MM.1S (cell line): ENCODE measurements at places on chromosomes 2 and 18.

GRCh38 chr18:42113529-42114191 lies 158.6 kb downstream of the PIK3C3 start:
- peak; percentile 24 for DNase-seq
- H3K36me3 ChIP-seq: no peaks in the 10 kb centered on the region
- no peak overlapping the region for H3K27ac ChIP-seq
- no peak overlapping the region for H3K4me3 ChIP-seq

DNA sequence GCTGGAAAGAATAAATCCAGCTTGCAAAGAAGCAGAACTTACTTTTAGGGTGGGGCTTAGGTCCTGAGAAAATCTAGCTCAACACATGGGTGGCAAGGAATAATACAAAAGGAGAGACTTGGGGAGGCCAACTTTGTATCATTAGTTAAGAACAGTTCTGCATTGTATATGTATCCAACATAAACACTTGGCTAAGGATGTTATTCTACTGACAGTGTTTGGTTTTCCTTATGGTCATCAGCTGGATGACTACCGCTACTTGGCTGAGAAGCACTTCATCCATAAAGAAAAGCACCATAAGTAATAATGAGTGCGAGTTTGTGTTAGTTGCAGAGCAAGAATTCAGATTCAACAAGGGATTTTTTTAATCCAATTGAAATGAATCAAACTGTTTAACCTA lies 614.9 kb downstream of the ARHGAP15 start:
- no peak overlapping the region for H3K27ac ChIP-seq
- H3K36me3 ChIP-seq: 0 out of 2 replicates have a peak, but pooled peaks cover 4% of the 10 kb centered on the region
- H3K27me3 ChIP-seq: no peaks in the 10 kb centered on the region
- no peak overlapping the region for H3K4me3 ChIP-seq
- DNase-seq: no peak

GRCh38 chr2:120974950-120975349 lies 239.3 kb downstream of the GLI2 start:
- no peak for DNase-seq
- no peaks in the 10 kb centered on the region for H3K36me3 ChIP-seq
- H3K4me3 ChIP-seq: no peak overlapping the region
- H3K4me1 ChIP-seq: no peaks in the 10 kb centered on the region

DNA sequence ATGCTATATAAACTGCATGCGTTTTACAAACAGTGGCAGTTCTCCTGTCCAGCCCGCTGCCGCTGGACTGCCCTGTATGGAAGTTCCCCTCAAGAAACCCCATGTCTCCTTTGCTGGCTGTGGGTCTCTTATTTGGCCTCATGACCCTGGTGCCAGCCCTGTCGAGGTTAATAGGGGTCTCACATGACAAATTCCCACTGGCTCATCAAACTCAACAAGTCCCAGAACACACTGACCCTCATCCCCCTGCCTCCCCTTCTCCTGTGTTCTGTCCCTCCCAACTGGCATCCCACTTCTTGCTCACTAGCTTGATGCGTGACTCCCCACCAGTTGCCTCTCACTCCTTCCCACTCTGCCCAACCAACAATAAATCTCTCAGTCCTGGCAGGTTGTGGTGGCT lies 137.6 kb upstream of the HS6ST1 start:
- H3K4me3 ChIP-seq: no peak overlapping the region
- no peaks in the 10 kb centered on the region for H3K36me3 ChIP-seq
- no peak for DNase-seq
- no peaks in the 10 kb centered on the region for H3K4me1 ChIP-seq
- no peaks in the 10 kb centered on the region for H3K27me3 ChIP-seq

DNA sequence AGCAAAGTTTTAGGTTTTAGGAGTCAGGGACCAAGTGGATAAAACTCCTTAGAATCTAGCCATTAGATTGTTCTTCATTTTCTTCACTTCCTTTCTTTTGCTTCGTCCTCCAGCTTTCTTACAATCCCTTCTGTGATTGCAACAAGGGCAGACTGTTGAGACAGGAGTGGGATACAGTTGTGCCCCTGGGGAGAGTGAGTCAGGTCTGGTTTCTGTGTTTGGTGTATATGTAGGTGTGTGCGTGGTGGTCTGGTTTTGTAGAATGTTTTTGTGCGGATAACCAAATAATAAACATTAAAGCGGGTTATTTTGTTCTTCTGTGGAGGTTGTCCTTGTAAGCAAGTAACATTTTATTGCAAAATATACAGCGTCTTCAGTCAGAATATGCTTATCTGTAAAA lies 7.3 kb downstream of the INSIG2 start:
- H3K4me3 ChIP-seq: no peak overlapping the region
- H3K27ac ChIP-seq: no peak overlapping the region
- peaks cover 19% of the 10 kb centered on the region; the same call in 1 of the 2 replicates for H3K4me1 ChIP-seq
- H3K27me3 ChIP-seq: no peaks in the 10 kb centered on the region

GRCh38 chr18:68298330-68298729 lies 416.6 kb downstream of the TMX3 start:
- no peaks in the 10 kb centered on the region for H3K36me3 ChIP-seq
- peak; percentile 26 for DNase-seq
- 0 out of 2 replicates have a peak overlapping the region, but pooled peaks have one; percentile 8 for H3K4me3 ChIP-seq

DNA sequence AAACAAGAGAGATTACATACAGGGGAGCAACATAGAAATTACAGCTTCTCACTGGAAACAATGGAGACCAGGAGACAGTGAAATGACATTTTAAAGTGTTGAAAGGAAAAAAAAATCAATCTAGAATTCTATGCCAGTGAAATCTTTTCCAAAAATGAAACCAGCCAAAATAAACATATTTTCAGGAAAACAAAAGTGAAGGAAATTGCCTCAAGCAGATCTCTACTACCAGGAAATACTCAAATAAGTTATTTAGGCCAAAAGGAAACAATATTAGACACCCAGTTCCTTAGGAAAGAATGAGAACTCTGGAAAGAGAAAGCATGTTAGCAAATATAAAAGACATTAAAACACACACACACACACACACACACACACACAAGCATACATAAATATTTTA lies 339.9 kb upstream of the NCKAP5 start:
- no peak overlapping the region for H3K27ac ChIP-seq
- H3K36me3 ChIP-seq: no peaks in the 10 kb centered on the region
- no peaks in the 10 kb centered on the region for H3K27me3 ChIP-seq
- DNase-seq: no peak
- no peak overlapping the region for H3K4me3 ChIP-seq

DNA sequence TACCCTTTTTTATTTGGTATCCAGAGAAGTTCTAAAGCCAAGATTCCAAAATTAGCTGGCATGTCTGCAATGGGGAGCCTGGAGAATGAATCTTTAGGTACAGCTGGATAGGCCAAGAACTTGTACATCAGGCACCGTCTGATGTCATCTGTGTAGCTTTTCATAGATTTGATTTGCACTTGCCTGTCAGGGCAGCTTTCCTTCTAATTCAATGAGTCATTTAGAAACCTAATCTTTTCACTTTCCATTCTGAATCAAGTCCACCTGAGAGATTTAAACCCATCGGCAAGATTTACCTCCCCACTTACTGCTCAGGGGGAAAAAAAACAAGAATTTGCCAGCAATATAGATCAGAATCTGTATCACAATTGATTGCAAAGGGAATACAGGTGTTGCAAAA lies 60.9 kb upstream of the ACAA2 start:
- no peak overlapping the region for H3K4me3 ChIP-seq
- peaks cover 12% of the 10 kb centered on the region for H3K4me1 ChIP-seq
- no peaks in the 10 kb centered on the region for H3K36me3 ChIP-seq
- DNase-seq: peak; percentile 52

GRCh38 chr18:74869904-74870863 lies 272.5 kb downstream of the ZNF407 start:
- DNase-seq: peak; percentile 82
- H3K4me1 ChIP-seq: peaks cover 29% of the 10 kb centered on the region
- H3K27me3 ChIP-seq: no peaks in the 10 kb centered on the region
- peak overlapping the region; percentile 38; the same call in 1 of the 2 replicates for H3K4me3 ChIP-seq
- H3K36me3 ChIP-seq: no peaks in the 10 kb centered on the region
- H3K27ac ChIP-seq: peak overlapping the region; percentile 86

GRCh38 chr2:151543876-151544275 lies 134.2 kb downstream of the RIF1 start:
- H3K36me3 ChIP-seq: no peaks in the 10 kb centered on the region
- no peaks in the 10 kb centered on the region for H3K27me3 ChIP-seq
- H3K4me3 ChIP-seq: no peak overlapping the region
- no peaks in the 10 kb centered on the region for H3K4me1 ChIP-seq
- DNase-seq: no peak

DNA sequence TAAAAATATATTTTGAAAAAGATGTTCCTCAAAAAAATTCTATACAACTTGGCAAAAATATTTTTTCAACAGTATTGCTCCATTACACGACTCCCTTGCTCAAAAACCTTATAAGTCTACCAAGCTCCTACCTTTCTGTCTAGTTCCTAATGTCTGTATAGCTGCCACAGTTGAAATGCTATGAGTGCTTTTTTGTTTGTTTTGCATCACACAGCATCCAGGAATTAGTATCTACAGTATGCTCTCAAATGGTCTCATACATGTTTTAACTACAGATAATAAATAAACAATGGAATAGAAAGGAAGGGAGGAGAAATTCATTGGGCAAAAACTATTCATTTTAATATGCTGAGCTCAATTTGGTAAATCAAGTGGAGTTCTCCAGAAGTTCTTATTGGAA lies 17.3 kb downstream of the ACADL start:
- no peak for DNase-seq
- no peak overlapping the region for H3K4me3 ChIP-seq
- no peaks in the 10 kb centered on the region for H3K4me1 ChIP-seq
- no peaks in the 10 kb centered on the region for H3K36me3 ChIP-seq
- H3K27ac ChIP-seq: no peak overlapping the region

GRCh38 chr2:150716186-150716585 lies 228.7 kb upstream of the RND3 start:
- DNase-seq: no peak
- H3K27me3 ChIP-seq: no peaks in the 10 kb centered on the region
- H3K27ac ChIP-seq: no peak overlapping the region
- H3K36me3 ChIP-seq: no peaks in the 10 kb centered on the region

GRCh38 chr2:71926089-71926447 lies 221.6 kb downstream of the CYP26B1 start:
- no peak overlapping the region for H3K4me3 ChIP-seq
- H3K36me3 ChIP-seq: no peaks in the 10 kb centered on the region
- no peaks in the 10 kb centered on the region for H3K27me3 ChIP-seq
- no peak for DNase-seq
- no peaks in the 10 kb centered on the region for H3K4me1 ChIP-seq
- no peak overlapping the region for H3K27ac ChIP-seq

- H3K27ac ChIP-seq: no peak overlapping the region
- H3K4me3 ChIP-seq: no peak overlapping the region
- no peaks in the 10 kb centered on the region for H3K4me1 ChIP-seq
- DNase-seq: no peak
- H3K27me3 ChIP-seq: no peaks in the 10 kb centered on the region
- no peaks in the 10 kb centered on the region for H3K36me3 ChIP-seq
Observed at GRCh38 chr2:108271691-108272253, 16.9 kb upstream of the SULT1C2 start.

- H3K27me3 ChIP-seq: peaks cover 59% of the 10 kb centered on the region
- no peaks in the 10 kb centered on the region for H3K4me1 ChIP-seq
- H3K4me3 ChIP-seq: no peak overlapping the region
- H3K36me3 ChIP-seq: no peaks in the 10 kb centered on the region
- no peak overlapping the region for H3K27ac ChIP-seq
- DNase-seq: no peak
Observed at GRCh38 chr2:240142256-240142775, 1.9 kb upstream of the OTOS start.

- H3K4me3 ChIP-seq: no peak overlapping the region
- no peaks in the 10 kb centered on the region for H3K4me1 ChIP-seq
- no peak for DNase-seq
- H3K27ac ChIP-seq: no peak overlapping the region
Observed at GRCh38 chr2:6977113-6977741, 60.0 kb downstream of the RNF144A start.

GRCh38 chr18:8381821-8382459 lies 227.3 kb upstream of the RAB12 start:
- no peaks in the 10 kb centered on the region for H3K36me3 ChIP-seq
- no peak overlapping the region for H3K27ac ChIP-seq
- DNase-seq: no peak

- H3K4me3 ChIP-seq: no peak overlapping the region
- no peaks in the 10 kb centered on the region for H3K27me3 ChIP-seq
- H3K36me3 ChIP-seq: no peaks in the 10 kb centered on the region
- DNase-seq: no peak
Observed at GRCh38 chr2:157182834-157183396, 74.6 kb upstream of the GALNT5 start.

DNA sequence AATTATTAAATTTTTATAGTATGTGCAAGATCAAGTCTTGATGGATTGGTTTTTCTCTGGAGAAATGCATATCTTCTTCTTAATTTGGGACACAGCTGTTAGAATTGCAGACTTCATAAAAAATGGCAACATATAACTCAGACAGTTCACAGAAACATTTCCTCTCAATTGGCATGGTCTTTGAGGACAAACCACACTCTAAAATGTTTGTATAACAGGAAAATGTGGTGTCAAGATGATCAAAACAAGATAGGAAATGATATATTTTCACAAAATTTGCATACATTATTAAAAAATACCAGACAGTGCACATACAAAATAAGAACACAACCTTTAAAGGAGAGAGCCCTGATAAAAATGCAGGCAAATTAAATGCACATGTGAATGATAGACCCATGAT lies 63.9 kb downstream of the ICOS start:
- H3K27ac ChIP-seq: no peak overlapping the region
- DNase-seq: no peak
- no peaks in the 10 kb centered on the region for H3K36me3 ChIP-seq

DNA sequence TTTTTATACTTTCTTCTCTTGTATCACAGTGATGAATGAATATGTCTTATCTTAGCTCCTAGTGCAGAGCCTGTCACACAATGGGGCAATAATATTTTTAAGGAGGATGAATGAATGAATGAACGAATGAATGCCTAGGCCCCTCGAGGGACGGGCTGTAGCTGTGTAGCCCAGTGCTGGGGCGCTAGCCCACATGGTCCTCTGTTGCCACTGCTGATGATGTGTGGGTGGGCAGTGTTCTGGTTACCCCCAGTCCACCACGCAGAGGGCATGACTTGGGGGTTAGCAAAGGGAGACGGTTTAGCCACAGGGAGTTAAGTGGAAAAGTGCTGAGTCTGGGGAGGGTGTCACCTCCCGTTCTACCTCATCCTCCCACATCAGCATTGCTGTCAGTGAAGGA lies 134.2 kb downstream of the SMAD7 start:
- H3K4me1 ChIP-seq: 0 out of 2 replicates have a peak, but pooled peaks cover 1% of the 10 kb centered on the region
- no peak for DNase-seq
- no peaks in the 10 kb centered on the region for H3K36me3 ChIP-seq
- H3K4me3 ChIP-seq: no peak overlapping the region
- no peaks in the 10 kb centered on the region for H3K27me3 ChIP-seq

DNA sequence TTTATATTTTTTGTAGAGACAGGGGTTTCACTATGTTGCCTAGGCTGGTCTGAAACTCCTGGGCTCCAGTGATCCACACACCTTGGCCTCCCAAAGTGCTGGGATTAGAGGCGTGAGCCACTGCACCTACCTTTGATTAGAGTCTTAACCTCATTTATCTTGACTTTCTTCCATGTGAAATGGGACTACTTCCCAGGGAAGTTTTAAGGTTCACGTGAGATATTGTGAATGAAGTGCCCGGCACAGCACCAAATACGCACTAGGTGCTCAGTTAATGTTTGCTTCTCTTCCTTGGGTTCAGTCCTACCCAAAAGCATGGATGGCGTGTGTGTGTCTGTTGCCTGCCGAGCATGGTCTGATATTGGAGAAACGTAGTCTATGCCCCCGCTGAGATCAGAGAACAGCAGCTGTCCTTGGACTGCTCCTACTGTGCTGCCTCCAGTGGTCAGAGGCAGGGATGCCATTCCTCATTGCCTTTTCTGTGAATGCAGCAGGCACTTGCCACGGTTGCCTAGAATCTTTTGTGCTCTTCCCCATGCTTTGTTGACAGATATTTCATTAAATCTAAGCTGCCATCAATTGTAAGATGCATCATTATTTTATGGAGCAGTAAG lies 12.3 kb upstream of the TFCP2L1 start:
- no peaks in the 10 kb centered on the region for H3K4me1 ChIP-seq
- DNase-seq: no peak
- H3K27me3 ChIP-seq: no peaks in the 10 kb centered on the region
- no peak overlapping the region for H3K4me3 ChIP-seq
